ENCODE measurements at places on chromosomes 6 and 20.

DNA sequence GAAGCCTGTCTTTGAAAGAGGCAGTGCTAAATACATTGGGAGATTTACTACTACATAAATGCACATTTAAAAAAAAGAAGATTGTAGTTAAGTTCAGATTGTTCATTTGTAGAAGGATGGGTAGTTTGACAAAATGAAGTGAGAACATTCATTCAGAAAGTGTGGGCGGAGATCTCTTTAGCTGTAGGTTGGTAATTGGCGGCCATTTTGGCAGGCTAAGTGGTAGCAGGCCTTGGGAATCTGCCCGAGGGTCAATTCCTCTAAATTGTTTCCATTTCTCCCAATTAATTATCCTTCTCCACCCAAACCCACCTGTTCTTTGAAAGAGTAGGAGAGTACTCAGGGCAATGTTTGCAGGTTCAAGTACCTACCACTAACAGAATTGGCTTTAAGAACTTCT, 17.9 kb downstream of the SOX4 start:
- DNase-seq, result no peak

GRCh38 chr6:161837854-161838253, 564.0 kb upstream of the AGPAT4 start:
- DNase-seq, result no peak

- no peak for DNase-seq
Observed at GRCh38 chr6:46605091-46605797, 47.4 kb downstream of the CYP39A1 start.

DNA sequence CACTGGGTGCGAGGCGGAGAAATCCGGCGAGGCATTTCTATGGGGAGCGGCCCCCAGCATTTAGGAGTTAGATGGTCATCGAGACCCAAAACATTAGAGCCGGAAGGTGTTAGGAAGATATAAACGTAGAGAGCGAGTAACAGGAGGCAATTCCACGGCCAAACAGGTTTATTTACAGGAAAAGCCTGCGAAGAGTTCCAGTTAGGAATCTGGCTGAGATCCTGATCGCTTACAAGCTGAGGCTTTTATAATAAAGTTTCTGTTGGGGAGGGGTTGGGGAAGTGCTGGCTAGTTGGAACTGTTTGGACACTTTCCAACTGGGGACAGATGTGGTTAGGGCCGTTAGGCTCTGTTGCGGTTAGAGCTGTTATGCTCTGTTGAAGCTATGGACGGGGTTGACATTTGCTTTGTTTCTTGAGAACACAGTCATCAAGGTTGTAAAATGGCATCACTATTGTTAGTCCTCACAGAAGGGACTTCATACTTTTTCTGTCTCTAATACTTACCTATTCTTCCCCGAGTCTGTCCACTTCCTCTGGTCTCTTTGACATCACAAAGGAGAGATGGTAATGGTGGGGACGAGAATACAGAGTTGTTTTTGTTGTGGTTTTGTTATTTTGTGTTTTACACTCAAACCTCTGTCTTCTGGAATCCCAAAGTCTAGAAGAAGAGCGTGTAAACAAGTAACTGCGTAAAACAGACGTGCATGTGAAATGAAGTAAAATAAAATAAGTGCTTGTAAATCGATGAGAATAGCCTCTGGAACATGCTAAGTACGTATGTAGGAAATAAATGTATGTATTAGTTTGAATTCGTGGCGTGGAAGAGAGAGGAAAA, 554 bp upstream of the ZSCAN31 start:
- DNase-seq, result no peak

DNA sequence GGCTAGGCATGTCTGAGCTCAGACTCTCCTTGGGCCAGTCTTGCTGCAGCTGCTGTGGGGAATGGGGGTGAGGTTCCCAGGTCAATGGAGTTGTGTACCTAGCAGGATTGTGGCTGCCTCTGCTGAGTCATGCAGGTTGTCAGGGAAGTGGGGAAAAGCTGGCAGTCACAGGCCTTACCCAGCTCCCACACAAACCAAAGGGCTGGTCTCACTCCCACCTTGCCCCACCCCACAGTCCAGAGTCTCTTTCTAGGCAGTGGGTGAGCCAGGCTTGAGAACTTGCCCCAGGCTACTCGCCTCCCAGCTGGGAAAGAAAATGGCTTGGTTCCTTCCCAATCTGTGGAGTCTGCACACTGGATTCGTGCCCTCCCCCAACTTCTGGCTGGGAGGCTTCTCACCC, 65.7 kb downstream of the SCP2D1 start:
- no peak for DNase-seq
